ENCODE measurements at places on chromosomes 7 and 10.

DNA sequence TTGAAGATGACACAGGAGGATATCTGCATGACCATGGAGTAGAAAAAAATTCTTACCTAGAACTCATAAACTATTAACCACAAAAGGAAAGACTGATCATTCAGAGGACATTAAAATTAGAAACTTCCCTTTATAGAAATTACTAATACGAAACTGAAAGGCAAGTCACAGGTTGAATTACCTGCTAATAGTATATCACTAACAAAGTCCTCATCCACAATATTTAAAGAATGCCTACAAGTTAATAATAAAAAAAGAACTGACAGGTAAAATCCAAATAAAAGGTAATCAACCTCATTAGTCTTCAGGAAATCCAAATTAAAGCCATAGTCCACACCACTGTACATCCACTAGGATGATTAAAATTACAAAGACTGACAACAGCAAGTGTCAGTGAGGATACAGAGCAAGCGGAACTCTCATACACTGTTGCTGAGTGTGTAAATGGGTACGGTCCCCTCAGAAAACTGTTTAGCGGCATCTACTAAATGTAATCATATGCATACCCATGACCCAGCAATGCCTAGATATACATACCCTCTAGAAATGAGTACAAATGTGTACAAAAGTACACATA, 71.2 kb downstream of the ARHGAP21 start:
- DNase-seq = no peak

DNA sequence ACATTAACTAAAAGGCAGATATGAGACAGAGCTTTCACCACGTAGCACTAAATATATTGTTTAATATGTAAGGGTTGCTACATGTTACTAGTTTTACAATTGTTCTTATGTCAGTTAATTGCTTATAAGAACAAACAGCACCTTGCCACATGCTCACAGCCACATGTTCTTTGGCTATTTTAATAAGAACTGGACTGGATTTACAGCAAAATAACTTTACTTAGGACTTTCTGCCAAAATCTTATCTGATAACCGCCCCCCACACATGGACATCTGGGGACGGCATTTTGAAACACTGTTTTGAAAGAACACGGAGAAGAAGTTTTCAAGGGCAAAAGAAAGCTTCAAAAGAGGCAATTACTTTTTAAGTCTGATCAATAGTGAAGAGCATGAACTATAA, 45.3 kb downstream of the JAZF1 start:
- DNase-seq = no peak

DNA sequence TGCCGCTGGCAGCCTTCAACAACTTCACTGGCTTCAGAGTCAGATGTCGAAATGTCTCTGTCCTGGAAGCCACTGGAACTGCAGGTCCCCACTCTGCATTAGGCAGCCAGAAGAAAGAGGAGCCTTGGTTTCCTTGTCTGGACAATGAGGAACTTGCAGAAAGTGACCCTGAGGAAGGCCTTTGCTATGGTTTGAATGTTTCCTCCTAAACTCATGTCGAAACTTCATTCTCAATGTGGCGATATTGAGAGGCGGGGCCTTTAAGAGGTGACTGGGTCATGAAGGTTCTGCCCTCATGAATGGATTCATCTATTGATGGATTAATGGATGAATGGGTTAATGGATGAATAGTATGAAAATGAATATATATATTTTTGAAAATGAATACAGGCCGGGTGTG, 61.6 kb upstream of the GPR26 start:
- DNase-seq = no peak

GRCh38 chr10:125130916-125131315, 29.4 kb downstream of the CTBP2 start:
- DNase-seq = no peak

DNA sequence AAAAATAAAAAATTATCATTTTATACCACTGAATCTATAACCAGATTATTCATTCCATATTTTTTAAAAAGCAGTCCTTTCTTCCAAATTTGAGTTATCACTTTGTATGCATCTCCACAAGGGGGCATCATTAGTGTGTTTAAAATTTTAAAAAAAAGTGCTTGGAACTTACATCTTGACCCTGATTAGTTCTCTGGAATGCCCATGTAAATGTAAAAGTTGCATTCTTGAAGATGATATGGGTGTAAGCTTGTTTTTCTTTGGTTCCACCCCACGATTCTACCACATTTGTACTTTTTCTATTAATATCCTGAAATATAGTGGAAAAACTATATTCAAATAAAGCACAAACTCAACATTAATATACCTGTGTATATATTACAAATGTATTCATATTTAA, 144.9 kb downstream of the ELAPOR2 start:
- no peak for DNase-seq

DNA sequence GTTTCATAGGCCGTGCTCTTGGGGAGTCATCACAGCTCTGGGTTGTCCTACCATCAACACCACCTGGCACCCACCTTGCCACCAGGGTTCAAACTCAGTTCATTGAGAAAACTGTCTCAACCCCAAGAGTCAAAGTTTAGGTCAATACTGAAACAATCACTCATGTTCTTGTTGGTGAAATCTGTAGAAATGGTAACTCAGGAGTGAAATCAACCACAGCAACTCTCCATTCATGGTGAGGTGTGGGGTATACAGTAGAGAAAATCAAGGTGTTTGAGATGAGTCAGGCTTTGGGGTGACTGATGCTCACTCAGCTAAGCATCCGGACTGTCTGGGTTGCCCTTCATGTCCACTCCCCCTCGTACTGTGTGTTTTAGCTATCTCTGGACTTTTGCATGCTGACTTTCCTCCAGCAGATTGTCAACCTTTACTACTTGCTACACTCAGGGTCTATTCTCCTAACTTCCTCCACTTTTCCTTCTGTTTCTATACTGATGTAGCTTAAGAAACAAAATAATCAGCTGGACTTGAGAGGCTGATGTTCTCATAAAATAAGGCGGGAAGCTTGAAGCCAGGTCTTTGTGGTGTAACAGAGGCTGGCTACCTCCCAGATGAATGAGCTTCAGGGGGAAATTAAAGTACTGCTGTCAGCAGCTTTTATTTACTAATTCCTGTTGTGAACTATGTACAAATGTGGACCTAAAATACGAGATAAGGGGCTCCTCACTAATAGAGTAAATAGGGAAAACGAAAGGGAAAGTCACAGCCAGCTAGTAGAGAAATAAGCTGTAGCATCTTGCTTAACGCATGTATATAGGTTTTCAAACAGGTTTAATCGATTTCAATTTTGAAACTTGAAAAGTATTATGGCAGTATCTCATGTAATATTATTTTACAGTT, 173.6 kb upstream of the AKR1E2 start:
- DNase-seq = no peak

DNA sequence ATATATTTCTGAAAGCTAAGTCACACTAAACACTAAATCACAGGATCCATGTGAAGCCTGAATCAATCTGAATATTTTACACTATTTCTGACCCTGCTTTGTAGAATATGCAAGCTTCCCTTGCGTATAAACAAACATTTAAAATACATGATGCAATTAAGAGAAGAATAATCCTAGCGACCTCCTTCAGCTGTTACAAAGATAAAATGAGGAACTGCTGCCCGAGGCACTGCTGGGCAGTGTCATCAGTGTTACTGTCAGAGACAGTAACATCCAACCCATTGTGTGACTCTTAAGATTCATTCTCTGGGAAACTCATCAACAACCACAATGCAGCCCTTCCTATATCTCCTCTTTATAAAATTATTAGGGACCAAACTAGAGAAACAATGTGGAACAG, 61.6 kb downstream of the COBL start:
- no peak for DNase-seq

DNA sequence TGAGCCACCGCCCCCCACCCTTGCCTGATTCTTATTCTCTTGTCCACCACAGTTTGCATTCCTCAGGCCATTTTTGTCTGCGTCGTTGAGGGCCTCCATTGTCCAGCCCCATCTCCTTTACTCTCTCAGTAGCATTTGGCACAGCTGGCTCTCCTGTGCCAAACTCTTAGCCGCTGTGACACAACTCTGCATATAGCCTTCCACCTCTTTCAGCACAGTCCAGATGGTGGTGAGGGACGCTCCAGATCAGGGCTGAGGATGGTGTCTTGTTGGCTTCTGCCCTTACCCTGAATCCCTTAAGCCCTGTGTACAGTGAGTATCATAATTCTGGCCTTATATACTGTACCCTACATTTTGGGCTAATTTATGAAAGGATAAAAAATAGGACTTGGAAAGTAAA, 45.6 kb downstream of the BMPR1A start:
- no peak for DNase-seq

GRCh38 chr7:79781716-79782115, 328.2 kb upstream of the MAGI2 start:
- DNase-seq = no peak

DNA sequence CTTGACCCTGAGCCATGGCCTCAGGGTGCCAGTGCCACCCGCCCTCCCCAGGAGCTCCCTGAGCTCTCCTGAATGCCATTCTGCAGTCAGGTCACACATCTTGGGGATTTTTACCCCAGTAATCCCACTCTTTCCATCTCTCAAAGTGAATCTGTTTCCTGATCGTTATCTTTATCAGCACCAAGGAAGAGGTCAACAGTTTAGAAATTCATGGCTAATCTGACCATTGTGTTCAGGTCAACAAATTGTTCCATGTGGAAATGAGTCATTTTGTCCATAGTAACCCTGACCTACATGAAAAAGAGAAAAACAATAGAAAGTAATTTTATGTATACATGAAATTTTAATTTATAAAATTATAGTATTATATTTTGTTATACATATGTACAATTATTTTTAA, 28.8 kb upstream of the ZNF488 start:
- no peak for DNase-seq

DNA sequence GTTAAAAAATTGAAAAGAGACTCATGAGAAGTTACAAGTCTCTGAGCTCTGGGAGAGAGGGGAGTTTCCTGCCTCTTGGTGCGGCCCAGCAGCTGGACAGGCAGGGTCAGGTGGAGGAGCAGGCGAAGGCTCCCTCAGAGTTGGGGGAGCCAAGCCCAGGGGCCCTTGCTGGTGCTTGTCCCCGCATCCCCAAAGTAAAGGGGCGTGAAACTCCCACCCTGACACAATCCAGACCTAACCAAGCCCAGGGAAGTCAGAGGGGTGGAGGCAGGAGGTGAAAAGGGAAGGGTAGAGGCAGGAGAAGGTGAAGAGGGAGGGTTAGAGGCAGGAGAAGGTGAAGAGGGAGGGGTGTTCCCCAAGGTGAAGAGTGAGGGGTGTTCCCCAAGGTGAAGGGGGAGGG, 322.8 kb downstream of the GLRX3 start:
- no peak for DNase-seq

- DNase-seq = no peak
Measured at GRCh38 chr7:49403844-49404243, 369.6 kb upstream of the VWC2 start.

DNA sequence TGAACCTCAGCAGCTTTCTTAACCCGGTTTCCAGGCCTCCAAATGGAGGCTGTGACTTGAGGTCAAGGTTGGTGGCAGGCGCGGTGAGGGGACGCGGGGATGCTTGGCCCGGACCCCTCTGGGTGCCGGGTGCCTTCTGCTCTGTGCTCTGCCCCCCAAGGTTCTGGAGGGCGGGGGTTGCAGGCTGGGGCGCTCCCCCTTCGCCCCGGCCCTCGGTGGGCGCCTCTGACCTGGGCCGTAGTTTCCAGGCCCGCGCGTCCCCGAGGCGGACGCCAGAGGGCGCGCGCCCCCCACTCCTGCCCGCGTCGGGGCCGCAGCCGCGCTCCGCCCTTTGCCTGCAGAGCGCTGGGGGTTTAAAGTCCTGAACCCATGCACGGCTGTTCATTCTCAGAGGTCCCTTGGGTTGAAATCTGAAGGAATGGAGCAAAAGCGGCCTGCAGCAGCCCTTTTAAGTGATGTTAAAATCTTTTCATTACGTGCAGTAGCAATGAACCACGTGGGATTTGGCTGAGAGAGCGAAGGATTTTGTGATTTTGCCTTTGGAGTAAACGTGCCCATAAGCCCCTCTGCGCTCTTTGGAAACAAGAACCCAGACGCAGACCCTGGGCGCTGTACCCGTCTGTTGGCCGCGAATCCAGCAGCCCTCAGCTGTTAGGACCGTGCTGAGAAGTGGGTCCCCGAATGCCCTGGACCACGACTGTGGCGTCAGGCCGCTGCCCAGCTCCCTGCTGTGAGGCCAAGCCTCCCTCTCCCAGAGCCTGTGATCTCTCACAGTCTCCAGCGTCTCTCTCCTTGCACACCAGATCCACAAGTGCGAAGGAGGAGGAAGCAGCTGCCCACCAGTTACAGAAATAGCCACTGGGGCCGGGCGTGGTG, 135.0 kb downstream of the ACTR3B start:
- no peak for DNase-seq

- no peak for DNase-seq
Measured at GRCh38 chr10:70272925-70273316, 10.9 kb downstream of the NPFFR1 start.
